ENCODE measurements at places on chromosomes 3 and 15.

DNA sequence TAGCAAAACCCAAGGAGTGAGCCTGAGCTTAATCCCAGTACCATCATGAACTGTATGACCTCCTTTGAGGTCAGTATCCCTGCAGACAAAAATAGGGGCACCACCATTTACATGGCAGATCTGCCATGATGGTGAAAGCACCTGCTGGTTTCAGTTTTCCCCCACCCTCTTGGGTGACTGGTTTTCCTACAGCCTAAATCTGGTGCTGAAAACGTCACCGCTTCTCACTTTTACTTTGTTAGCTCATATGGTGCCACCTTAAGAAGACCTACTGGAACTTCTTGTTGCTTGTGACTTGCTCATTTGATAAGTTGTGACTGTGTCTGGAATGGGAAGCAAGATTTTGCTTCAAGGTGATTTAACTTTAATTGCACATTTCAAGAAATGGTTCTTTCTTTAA is 5.1 kb downstream of the PPP1R2 start:
- DNase-seq: no peak

DNA sequence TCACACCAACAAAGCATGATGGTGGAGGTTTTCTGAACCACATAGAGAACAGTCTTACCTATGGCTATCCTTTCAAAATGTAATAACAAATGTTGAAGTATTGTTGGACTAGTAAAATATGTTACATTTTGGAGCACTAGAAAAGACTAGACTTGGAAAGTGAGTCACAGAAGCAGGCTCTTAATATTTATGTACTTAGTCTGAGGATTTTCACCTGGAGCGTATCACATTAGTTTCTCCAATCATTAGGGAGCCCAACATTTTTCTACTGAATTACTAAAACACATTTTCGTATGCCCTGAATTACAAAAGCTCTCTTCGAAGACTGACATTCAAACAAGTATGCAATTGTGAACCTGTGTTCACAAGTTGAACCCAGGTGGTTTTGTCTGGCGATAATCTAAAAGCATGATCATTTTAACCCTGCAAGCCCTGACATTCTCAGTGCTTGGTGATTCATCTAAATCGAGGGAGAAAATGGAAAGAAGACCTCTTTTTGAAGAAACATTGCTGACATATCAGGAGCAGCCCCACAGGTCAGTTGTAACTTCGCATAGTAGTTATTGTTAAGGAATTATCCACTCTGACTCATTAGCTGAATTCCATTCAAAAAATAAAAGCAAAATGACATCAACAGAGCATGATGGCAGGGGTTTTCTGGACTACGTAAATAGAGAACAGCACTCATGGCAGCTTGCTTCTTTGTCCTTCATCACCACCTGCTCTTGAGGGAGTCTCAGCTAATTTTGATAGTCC is 679.8 kb upstream of the NECTIN3 start:
- DNase-seq: no peak

DNA sequence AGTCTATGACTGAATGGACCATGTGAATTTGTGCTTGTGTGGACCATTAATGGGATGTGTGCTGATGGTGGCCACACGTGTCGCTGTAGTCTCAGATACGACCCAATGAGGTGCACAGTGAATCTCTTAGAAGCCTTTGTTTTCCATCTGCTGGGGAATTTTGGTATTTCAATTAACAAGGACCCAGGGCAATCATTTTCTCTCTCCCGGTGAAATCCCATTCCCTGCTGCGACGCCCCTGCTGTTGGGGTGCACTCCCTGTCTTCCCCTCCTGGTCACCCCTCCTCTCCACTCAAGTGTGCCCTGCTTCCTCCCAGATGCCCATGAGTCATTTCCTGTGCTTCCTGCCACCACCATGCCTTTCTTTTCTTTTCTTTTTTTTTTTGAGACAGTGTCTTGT is 32.7 kb downstream of the EBLN2 start:
- no peak for DNase-seq

GRCh38 chr3:159994182-159994581 is 5.5 kb downstream of the IL12A start:
- no peak for DNase-seq

DNA sequence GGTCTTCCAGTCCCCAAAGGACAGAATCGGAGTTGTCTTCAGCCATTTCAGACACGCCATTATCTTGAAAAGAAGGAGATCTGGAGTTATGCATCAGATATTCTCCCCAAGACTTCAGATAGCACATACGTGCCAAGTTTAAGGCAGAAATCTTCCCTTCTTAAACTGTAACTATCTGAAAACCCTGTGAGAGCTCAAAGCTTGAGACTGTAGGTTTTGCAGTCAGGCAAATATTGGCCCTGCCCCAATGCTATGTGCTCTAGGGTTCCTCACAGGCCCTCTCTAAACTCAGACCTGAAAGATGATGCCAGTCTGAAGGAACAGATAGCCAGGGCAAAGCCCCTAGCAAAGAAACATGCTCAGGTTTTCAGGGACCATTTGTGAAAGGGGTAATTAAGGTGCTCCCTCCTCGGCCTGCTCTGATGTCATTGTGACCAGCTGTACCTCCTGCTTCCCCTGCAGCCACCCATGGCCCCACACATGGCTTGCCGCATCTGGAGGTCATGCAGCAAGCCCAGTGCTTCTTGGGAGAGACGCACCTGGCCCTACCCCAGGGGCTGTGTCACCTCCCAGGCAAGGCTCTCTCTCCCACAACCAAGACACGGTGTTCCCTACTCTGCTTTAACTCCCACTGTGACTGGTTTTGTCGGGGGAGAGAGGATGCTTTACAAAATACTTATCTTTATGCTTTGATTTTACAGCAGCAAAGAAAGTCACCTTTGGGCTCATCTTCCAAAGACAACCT is 53.4 kb upstream of the POMGNT2 start:
- no peak for DNase-seq

GRCh38 chr3:38458796-38459498 is 5.3 kb downstream of the ACVR2B start:
- DNase-seq: no peak

GRCh38 chr15:57554812-57555179 is 36.9 kb upstream of the MYZAP start:
- DNase-seq: no peak

DNA sequence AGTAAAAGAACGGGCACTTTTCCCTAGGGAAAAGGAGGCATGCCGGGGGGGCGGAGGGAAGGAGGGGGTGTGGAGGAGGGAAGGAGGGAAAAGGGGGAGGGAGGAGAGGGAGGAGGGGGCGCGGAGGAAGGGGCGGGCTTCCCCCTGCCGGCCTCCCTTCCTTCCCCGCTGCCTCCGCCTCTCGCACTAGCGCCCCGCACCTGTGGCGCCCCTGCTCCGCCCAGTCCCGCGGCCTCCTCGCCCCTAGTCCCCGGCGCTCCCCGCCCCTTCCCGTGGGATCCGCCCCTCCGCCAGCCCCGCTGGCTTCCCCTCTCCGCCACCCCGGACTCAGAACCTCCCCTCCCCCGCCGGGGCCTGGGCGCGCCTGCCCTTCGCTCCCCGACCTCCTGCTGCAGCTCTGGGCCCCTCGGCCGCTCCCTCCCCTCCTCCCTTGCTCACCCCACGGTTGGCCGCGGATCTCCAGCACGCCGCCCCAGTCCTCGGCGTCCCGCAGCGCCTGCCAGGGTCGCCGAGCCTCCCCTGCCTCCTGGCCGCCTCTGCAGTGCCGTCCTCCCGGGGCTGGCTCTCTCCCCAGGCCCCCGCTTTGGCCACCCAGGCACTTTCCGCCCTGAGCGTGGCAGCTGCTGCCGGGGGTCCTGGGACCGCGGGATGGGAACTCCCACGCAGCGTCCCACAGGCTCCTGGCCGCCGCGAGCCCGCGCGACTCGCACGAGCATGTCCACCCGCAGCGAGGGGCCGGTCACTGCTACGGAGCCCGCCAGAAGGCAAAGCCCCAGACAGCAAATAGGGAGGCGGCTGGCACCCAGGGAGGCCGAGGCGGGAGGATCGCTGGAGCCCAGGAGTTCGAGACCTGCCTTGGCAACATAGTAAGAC is 147.4 kb downstream of the TJP1 start:
- no peak for DNase-seq

DNA sequence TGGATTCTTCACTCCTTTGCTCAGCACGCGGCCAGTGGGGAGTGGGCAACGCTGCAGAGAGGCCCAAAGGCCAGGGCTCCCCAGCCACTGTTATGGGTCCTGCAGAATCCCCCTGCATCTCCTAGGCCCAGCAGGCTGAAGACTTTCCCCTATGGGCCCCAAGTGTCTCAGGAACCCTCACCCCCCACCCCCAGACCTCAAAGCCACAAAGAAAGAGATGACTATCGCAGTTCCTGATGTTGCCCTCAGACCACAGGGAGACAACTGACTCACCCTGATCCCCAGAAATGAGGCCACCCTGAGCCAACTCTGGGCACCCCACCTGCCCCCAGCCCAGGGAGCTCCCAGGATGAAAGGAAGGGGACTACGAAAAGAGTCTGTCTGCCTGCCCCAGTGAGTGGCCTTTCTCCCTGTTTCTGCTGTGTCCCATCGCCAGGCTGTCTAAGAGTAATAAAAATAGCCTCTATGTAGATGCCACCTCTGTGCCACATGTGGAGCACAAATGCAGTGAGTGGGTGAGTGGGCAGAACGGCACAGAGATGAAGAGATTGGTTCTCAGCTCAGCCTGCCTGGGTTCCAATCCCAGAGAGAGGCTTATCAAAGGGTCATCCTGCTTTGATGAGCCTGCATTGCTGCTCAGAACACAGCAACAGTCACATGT is 283.0 kb downstream of the UACA start:
- DNase-seq: no peak

- no peak for DNase-seq
These were observed 18.1 kb upstream of the SLC7A14 start for GRCh38 chr3:170603770-170604510.

DNA sequence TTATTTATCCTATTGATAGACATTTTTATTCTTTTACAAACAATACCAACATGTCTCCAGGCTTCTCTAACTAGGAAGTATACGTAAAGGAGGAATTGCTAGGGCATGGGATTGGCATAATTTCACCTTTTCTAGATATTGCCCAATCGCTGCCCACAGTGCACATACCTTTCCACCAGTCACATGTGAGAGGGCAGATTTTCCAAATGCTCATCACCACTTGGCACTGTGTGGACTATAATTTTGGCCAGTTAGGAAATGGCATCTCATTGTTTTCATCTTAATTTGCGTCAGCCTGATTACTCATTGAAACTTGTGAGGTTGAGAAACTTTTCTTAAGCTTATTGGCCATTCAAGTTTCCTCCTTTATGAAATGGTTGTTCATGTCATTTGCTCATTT is 57.4 kb upstream of the POLR2M start:
- no peak for DNase-seq

- peak; percentile 51 for DNase-seq
These were observed 66.2 kb downstream of the SAMMSON start for GRCh38 chr3:70065696-70066253.

DNA sequence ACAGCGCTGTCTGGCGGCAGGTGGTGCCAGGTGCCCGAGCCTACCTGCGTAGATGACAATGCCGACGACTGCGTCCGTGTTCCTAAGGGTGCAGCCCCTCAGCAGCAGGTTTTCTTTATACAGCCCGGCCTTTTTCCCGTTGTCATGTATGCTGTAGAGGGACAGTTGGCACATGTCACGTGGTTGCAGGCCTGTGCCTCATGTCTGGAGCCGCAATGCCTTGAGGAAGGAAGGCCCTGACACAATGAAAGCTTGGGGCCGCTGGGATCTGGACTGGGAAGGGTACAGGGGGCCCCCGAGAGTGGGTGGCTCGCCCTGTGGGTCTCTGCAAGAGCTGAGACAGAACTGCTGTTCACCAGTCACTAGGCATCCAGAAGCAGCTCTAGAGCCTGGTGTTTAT is 136.0 kb downstream of the ATP10A start:
- DNase-seq: no peak

- DNase-seq: no peak
These were observed 49.2 kb downstream of the PROS1 start for GRCh38 chr3:93924491-93924890.

- no peak for DNase-seq
These were observed 110.6 kb upstream of the NANOGP8 start for GRCh38 chr15:35195649-35196048.

DNA sequence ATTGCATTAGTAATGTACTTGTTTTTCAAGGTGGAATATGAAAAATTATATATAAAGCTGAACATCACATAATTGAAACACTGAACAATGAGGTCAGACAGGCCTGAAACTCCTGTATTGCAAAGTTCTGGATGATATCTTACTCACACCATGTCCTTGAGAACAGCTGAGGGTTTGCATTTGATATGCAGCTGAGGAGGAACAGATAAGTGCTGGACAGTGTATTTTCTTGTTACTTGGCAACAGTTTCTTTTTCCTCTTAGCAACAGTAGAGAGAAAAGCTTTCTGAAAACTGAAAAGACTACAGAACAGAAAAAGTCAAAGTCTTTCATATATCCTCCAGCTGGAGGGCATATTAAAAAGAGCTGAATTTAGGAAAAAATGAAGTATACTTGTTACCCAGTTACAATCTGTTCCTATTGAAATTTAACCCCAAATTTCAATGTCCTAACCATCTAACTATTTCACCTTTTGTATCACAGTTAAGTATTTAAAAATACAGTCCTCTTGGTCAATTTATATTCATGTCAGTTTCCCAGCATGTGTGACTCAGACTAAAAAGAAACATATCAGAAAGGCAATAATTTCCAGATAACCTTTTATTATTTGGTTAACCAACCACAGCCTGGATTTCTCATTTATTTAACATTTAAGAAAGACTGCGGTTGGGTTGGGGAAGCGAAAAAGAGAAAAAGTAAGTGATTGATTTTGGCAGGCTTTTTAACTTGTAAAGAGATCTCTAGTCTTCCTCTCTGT is 733.0 kb upstream of the DPPA4 start:
- DNase-seq: no peak

- DNase-seq: no peak
These were observed 95.7 kb downstream of the SUCNR1 start for GRCh38 chr3:151969026-151969642.

DNA sequence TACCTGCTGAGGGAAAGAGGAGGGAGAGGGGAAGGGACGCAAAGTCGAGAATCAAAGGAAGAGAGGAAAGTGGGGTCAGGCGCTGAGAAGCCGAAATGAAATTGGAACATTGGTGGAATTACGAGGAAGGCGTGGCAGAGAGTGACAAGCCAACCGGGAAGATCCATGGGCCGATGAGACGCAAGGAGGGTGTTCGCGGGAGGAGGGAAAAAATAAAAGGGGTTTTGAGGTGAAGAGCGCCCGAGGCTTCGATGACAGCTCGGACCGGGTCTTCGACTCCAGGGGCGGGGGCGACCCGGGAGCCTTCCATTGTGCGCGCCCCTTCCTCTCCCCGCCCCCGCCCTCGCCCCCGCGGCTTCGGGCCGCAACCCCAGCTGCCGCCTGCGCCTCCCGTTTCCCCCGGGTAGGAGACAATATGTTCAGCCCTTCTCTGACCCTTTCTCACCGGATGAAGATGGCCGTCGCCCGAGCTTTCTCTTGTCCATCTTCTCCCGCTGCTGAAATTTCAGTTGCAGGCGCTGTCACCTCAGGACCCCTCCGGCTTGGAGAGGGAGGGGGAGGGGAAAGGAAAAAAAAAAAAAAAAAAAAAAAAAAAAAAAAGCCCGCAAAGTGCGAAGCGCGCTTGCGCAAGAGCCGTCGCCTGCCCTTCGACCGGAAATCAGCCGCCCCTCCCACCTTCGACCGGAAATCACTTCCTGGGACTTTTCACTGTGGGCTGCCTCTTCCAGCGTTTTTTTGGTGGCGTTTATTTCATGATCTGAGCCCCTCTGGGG is at the start of gene SENP7:
Gene SENP7, minus strand, starts transcription at position 567 of the 773 bp plus-strand sequence. Its CDS starts 82 bp downstream, at position 485.
- peak; percentile 85 for DNase-seq
